ENCODE measurements at places on chromosomes 3 and 15.

GRCh38 chr15:92306663-92307062, 87.0 kb upstream of the ST8SIA2 start:
- DNase-seq = peak; percentile 37

- DNase-seq = peak; percentile 48
Measured at GRCh38 chr3:94036909-94037507, 8.6 kb upstream of the STX19 start.

DNA sequence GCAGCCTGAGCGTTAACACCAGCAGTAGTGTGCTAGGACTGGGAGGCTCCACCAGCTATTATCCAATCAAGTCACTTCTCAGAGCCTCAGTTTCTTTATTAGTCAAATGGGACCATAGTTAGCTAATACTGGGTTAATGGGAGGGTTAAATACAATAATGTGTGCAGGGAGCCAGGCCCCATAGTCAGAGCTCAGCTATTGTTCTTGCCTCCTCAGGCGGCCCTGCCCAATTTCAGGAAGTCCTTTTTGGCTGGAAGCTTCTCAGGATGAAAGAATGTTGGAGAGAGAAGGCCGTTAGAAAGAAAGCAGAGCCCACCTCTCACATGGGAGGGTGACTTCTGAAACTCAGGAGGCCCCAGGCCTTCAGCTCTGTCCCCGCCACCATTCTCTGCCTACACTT, 39.5 kb upstream of the SMAD6 start:
- DNase-seq = no peak

DNA sequence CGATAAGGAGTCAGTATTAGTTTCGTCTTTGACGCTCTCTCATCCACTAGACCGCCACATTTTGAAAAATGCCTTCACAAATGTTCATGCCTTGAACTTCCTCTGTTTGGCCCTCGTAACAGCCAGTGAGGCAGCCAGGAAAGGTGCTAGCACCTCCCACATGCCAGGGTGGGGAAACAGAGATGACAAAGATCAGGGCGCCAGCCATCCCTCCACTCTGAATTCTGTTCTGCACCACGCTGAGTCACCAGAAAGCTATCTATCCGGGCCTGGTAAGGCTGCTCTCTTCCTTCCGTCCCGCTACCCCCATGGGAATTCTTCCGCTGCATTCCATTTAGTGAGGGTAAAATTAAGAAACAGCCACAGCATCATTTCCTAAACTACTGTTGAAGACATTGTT, 31.3 kb upstream of the BCL2L10 start:
- no peak for DNase-seq

DNA sequence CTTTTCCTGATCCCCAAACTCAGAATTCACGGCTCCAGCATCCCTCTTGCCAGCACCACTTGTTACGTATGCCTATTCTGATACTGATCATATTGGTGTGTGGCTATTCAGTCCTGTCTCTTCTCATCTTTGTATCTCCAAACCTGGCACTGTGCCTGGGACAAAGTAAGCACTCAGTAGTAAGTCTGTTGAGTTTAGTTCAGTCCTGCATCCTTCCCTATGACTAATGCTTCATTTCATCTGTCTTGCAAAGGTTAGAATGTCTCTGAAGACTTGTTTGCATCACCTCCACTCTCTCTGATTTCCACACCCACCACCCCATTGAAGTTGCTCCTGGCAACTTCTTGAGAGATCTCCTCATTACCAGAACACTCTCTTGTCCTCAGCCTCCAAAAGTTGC, 80.3 kb downstream of the HMG20A start:
- no peak for DNase-seq

GRCh38 chr3:97990624-97991292, 18.5 kb upstream of the RIOX2 start:
- no peak for DNase-seq

GRCh38 chr15:34708422-34708821, 46.4 kb downstream of the GJD2 start:
- DNase-seq = peak; percentile 56

DNA sequence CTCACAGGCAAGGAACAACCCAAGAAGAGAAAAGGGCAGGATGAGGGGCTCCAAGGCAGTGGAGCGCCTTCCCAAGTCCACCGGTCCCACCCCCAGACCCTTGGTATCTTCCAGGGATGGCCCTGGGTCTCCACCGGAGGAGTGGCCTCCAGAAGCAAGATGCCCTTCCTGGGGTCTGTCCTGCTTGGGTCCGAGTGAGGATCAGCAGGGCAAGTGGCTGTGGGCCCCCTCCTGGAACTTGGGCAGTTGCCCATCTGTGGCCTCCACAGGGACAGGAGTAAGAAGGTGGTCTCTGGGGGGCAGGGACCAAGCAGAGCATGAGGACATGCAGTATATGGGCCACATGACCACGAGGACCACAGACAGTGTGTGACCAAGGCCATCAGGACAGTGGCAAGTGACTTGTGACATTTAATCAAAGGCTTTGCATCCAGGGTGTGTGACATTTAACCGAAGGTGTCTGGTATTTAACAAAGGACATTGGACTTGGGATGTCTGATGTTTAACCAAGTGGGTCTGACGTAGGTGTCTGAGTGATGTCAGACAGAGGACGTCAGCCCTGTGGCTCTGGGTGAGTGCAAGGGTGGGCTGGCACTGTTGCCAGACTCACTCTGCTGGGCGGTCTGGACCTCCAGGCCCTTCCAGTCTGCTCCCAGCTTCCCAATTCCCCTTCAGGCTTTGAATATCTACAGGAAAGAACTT, 34.7 kb downstream of the SCN5A start:
- DNase-seq = no peak

DNA sequence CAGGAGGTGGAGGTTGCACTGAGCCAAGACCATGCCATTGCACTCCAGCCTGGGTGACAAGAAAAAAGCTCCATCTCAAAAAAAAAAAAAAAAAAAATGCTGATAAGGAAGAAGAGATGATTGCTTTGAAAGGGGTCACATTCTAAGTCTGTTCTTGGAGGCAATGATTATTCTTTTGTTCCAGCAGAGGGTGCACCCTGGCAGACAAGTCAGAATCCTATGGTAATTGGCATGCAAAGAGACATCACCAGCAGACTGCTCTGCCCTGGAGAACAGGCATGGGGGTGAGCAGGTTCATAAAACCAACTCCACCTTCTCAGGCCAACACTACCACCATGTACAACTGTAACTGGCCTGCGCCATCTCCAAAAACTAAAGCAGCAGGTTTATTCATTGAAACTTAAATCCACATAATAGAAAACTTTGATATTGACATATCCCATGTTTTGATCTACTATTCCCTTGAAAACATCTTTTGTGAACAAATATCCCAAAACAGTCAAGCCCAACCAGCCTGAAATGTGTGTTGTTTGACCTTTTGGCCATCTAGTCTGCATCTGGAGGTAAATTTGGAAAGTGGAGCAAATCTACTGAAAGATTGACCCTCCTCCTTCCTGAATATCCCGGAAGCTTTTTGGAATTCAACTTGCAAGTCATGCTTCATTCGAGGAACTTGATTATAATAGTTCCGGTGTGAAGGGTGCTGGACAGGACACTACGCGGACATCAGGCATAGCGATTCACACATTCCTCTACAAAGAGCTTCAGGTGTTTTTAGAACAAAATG, 100.3 kb downstream of the MECOM start:
- DNase-seq = peak; percentile 37

- no peak for DNase-seq
Measured at GRCh38 chr15:99406716-99407487, 155.6 kb downstream of the LRRC28 start.

DNA sequence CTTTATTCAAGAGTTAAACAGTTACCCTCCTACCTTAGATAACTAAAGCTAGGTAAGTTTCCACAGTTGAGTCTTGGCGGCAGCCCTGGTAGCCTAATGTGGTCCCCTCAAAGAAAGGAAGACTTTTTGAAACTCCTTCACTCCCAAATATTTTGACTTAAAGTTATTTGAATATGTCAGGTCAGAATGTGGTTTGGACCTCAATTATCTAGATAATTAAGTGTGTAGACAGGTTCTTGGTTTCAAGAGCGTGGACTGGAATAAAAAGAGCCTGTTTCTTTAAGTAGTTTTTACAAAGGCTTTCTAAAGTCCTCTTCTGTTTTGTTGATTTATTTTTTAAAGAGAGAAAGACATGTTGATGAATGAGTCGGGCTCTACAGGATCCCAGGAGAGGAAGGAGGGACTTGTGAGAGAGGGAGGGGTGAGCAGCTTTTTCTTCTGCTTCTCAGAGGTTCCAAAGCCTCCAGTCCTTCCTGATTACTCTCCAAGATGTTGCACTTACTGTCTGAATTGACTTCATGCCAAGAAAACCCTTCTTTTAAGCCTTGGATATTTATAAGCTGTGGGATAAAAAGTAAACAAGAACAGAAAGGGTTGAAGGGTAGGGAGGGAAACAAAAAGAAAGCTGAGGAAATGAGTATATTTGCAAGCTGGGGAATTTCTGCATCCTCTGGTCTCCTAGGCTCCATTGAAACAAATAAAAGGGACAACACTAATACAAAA, 457.4 kb downstream of the IGSF11 start:
- no peak for DNase-seq

GRCh38 chr15:51024735-51025453, 69.8 kb downstream of the TNFAIP8L3 start:
- no peak for DNase-seq

GRCh38 chr3:95037927-95038326, 975.1 kb downstream of the NSUN3 start:
- DNase-seq = no peak

DNA sequence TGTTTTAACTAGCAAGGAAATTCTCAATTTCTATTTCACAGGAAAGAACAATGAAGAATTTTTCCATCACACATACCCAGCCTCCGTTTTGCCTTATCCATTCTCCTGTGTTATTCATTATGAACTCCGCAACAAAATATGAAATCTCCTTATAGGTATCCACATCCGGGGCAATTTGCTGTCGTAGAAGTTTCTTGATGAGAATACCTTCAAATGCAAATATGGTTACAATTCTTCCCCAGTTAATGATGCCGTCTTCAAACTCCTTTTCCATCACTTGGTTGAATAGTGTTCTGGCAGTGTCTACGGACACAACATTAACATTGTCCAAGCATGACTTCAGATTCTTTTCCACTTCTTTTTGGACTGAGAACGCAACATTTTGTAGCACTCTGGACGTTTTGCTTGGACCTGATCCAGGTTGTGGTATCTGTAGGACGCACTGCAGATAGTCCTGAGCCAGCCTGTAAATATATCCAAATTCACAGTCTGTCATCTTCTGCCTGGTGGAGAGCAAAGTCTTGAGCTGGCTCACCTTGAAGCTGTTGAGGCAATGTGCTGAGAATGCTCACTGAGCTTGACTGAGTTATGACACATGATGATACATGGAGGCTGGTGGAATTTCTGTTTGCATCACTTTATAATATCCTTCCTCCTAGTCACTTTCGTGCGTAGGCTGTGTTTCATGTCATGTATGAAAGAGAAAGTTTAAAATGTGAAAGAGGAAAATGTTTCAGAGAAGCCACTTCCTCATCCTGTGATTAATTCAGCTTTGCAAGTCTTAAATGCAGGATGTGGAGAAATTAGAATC, at the start of gene BCL2A1:
Gene BCL2A1 (minus strand): TSS at position 573 of the 811 bp plus-strand sequence. CDS start 77 bp downstream, at position 496.
- peak; percentile 70 for DNase-seq

DNA sequence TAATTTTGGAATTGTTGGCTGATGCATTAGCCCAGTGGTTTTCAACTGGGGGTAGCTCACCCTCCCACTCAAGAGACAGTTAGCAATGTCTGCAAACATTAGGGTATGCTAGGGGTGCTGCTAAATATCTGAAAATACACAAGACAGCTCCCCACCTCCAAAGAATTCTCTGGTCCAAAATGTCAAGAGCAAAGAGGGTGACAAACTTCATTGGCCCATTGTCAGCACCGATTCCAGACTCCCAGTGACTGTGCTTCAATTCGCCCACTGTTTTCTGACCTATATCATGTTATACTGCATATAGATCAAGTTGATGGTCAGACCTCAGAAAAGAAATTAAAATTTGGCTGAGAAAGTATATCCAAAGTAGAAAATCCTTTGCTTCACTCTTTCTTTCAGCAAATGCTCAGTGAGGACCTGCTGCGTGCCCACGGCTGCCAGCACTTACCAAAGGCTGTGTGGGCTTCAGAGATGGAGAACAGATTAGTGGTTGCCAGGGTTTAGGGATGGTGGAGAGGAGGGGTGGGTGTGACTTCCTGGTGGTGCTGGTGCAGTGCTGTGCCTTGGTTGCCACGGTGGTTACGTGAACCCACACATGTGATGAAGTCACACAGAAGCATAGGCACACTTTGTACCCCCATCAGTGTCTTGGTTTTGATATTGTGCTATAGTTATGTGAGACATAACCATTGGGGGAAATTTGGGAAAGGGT, 204.0 kb downstream of the PLCL2 start:
- no peak for DNase-seq

- peak; percentile 40 for DNase-seq
Measured at GRCh38 chr15:74397239-74398068, 30.0 kb upstream of the CYP11A1 start.

GRCh38 chr3:178603735-178604134, 67.5 kb downstream of the KCNMB2 start:
- no peak for DNase-seq

DNA sequence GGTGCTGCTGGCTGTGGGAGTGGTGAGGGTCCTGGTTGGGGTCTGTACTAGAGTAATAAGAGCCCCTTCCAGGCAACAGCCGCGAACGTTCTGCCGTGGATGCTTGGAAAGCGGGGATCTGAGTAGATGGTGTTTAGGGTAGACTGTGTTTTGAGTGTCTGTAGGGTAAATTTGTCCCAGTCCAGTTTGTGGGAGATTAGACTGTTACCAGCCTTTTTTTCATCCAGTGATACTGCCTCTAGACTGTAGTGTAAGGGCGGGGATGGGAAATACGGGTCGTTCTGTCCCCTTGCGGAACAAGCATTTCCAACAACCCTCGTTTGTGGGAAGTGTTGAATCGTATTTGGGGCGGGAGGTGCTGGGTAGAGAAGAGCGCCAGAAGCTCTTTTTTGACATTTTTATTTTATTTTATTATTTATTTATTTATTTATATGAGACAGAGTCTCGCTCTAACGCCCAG, 424 bp downstream of the HAUS2 start:
- peak; percentile 82 for DNase-seq

DNA sequence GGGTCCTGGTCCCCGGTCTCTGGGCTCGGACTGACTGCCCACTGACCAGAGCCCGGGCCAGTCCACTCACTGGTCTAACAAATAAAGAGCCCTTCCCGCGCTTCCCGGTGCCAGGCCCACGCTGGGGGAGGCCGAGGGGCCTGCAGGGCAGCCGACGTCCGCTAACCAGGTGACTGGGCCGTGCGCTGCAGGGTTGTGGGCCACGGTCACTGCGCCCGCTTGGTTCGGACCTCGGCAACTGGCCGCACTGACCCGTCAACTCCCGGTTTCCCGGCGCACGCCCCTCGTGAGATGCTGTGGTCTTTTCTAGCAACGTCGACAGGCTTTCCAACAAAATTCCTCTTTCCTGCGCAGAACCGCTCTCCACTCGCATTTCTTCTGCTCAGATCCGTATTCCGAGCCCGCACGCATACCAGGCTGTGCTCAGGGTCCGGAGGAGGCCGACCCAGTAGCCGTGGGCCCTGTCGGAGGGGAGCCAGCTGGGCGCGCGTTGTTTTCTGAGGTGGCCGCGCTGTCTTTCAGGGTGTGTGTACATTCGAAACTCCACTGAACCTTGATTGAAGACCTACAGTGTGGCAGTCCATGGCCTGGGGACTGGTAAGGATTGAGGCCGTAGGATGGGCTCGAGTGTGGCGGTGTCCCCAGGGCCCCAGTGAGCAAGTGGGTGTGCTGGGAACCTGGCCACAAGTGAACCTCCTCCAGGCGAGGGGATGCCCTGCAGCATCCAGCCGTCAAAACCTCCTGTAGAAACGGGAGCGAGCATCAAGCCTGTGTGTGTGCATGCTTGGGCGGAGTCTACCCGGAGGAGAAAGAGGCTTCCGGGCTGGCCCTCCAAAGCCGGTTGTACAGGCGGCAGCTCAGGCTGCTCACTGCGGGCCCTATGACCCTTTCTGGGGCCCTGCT, 875 bp upstream of the NT5DC2 start:
- DNase-seq = no peak

- DNase-seq = no peak
Measured at GRCh38 chr3:86800116-86800515, 190.8 kb downstream of the VGLL3 start.

All from NAMALWA (cell line).